Spinal cord (tissue), 10 donors: ENCODE measurements at places on chromosomes 12 and 14. TPM values are rescaled to one million over a fixed set of nuclear protein-coding genes. Genes with fewer than 3 reads are reported as not detected.

DNA sequence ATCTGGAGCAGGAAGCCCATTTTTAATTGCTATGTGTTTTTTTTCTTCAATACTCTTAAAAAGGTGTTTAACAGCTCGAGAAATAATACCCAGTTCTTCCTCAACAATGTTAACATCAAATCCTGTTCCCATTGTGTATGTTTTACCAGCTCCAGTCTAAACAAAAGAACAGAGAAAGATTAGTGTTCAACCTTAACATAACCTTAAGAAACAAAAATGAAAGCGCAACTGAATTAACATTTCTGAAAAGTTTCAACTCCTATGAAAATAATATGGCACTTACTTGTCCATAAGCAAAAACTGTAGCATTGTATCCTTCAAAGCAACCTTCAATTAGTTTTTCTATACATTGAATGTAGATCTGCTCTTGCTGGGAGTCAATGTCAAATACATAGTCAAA is 73.2 kb downstream of the KIF21A start:
- DNase-seq: no peak

HELB gene
- 6.7 TPM for total RNA-seq

DNA sequence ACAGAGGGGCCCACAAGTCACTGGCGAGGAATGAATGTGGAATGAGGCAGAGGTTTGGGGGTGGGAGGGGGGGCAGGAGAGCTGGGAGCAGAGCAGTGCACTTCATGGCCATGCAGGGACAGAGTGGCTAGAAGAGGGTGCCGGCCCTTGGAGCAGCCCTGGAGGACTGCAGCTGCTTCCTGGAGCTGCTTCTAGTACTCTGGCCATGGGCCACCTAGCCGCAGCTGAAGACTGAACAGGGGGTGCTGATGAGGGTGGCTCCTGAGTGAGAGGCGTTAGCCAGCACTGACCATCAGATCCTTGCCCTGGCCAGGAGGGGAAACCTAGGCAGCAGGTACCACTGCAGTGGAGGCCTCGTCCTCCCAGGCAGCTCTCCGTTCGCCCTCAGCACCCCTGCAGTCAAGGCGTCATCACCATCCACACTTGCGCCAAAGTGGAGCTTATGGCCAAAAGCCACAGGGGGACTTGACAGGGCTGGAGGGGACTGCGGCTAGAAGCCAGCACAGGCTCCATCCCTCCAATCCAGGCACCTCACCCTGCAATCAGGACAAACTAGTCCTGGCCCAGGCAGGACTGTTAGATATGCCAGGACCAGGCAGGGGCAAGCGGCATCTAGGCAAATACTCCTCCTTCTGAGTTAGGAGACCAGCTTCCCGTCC is 16.4 kb downstream of the OTUB2 start:
- no peak for DNase-seq

- peak; percentile 41 for DNase-seq
Observed at GRCh38 chr12:92503029-92503931, 199.5 kb upstream of the PLEKHG7 start.

- DNase-seq: no peak
Observed at GRCh38 chr14:58243790-58244555, 670 bp upstream of the PSMA3 start.

TAS2R13 gene
- 2.5 TPM for total RNA-seq

- DNase-seq: no peak
Observed at GRCh38 chr12:111203446-111203845, 165.4 kb downstream of the PHETA1 start.

- no peak for DNase-seq
Observed at GRCh38 chr14:50762001-50762930, 68.7 kb downstream of the NIN start.

CACNA2D4 gene
- 1.8 TPM for total RNA-seq
